Endothelial cell of umbilical vein (primary cell): ENCODE measurements at places on chromosomes 2 and 18. TPM values are rescaled to one million over a fixed set of nuclear protein-coding genes. Genes with fewer than 3 reads are reported as not detected.

DNA sequence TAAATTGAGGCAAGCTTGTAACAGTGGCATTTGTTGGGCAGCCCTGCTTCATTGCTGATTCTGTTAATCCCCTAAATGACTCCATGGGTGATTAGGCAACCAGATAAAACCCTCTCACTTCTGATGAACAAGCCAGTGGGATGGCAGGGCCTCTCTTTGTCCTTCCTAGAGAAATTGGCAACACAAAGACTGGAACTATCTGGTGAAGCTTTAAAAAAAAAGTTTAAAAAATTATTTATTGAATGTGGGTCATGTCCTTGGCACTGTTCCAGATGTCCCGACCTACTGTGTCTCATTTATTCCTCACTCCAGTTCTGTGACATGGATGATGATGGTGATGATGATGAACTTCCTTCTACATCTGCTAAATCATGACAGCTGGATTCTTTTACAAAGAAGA is 30.8 kb downstream of the NRP2 start:
- DNase-seq = peak; percentile 69

DNA sequence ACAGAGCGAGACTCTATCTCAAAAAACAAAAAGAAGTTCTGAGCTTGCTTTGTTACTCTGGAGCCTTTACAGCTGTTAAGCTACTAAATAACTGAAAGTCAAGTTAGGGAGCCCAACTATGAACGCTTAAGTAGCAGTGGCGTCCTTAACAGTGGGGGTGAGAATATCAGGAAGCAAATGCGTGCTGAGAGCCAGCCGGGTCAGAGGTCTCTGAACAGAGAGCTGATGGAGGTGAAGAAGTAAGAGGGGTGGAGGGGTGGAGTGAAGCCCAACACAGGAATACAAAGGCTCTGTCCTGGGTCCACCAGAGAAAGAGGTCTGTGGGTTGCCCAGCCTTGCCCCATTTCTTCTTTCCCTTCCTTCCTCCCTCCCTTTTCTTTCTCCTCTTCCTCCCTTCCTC is 104.1 kb upstream of the GATA6 start:
- DNase-seq = no peak

DNA sequence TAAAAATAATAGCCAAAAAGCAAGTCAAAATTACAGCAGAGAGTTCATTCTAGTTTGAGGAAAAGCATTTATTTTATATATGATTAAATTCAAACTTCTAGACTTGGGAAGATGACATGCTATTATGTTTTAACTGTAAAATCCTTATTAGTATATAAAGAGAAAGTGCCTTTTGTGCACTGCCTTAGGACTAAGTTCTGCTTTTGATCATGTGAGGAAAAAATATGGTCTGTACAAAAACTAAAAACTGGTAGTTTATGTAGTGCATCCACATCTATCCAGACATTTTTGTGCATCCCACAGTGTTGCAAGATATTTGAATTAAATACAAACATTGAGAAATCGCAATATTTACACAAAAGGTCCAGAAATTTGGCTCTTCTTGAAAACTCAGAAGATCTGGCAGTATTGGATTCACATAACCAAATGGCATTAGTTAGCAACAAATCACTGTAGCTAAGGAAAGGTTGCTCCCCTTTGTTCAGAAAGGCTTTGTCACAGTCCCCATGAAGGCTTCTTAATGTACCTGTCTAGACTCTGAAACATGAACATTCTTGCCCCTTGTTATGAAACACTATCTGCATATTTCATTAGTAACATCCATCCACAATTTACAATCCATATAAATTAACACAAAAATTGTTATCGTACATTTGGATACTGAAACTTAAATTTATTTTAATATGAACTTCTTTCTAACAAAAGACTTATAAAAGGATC is 2.2 kb downstream of the MMADHC start:
- DNase-seq = peak; percentile 11

DNA sequence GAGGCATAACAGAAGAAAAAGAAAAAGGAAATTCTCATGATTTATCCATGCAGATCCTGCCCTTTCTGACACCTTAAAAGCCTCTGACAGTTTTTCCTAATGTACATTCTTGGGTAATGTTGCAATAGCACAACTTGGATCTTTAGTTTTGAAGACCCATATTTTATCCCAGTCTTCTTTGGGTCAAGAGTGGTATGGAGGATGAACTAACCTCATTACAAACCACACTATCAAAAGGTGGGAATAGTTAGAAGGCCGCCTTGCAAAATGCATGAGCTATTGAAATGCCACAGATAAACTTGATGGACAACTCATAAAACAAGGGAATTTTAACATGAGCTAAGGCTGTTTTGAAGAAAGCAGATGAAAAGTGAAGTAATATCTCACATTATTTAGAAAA is 1479.8 kb upstream of the ACVR2A start:
- DNase-seq = no peak

- DNase-seq = no peak
These were observed 18.0 kb downstream of the GPR35 start for GRCh38 chr2:240643093-240643810.

- no peak for DNase-seq
These were observed 1.0 kb downstream of the PLEK start for GRCh38 chr2:68366083-68366560.

GRCh38 chr2:187319441-187320108 is 128.5 kb downstream of the CALCRL start:
- peak; percentile 96 for DNase-seq

Gene ILKAP
- polyA plus RNA-seq = 37.8 and 49.8 TPM in 2 replicates

DNA sequence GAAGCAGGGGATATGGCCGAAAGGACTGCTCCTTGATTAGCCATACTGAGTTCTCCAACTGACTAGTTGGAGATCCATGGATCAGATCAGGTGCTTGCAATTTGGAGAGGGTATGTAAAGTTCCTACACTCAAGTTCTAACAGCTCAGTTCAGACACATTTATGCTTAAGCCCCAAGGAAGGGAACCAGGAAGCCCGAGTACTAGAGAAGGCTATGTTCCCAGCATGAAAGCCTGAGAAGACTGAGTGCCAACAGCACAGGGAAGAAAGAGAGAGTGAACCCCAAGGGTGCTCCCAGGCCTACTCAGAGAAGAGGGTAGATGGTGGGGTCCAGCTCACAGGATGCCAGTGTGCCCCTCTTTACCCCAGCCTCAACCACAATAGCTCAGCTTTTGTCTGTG is 16.1 kb upstream of the SPTBN1 start:
- DNase-seq = no peak

Gene GDF7
- polyA plus RNA-seq = 3.9 and 4.1 TPM in 2 replicates

DNA sequence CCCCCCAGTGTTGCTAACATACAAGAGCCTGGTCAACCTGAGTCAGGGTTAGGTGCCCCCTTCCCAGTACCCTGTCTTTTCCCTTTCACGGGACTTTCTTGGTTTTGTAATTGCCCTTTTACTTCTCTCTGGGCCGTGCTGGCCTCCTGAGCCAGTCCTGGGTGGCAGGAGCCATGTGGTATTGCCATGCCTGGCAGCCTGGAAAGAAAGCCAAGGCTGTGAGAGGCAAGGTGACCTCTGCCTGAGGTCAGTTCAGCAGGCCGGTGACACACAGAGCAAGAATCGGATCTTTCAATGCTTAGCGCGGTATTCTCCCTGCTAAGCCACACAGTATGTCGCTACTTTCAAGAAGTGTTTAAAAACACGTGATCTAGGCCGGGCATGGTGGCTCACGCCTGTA is 52.3 kb downstream of the C18orf63 start:
- no peak for DNase-seq

Gene ARMC9
- 13.7 and 16.4 TPM in 2 replicates for polyA plus RNA-seq

DNA sequence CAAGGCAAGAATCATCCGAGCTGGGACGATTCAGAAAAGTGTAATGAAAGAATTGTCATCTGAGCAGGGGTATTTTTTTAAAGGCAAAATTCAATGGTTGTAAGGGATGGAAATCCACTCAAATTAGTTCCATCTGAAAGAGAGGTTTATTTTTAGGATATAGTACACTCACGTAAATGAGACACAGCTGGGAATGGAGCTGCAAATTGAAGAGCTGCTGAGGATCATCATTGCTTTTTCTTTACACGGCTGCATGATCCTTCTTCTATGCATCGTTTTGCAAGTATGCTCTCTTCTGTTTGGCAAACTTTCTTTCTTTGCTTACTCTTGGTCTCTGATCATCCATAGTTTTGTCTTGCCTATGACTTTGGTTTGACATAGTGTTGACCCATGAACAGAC is 27.4 kb upstream of the CUL3 start:
- no peak for DNase-seq

- DNase-seq = no peak
These were observed 8.0 kb downstream of the DSC3 start for GRCh38 chr18:31034541-31034940.

DNA sequence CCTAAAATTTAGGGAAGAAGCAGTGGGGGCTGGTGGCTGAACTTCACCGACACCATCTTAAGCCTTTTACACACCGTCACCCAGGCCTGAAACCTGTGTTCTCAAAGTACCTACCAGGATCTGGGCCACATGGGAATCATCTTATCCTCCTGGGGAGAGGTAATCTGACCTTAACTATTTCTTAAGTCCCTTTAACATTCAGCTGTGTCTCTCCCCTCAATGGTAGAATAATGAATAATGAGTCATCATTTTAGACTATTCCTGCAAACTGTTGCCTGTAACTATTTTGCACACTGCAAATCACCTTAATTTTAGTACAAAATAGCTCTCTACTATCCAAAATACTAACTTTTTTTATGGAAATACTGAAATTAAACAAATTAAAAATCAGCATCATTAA is 149.4 kb upstream of the KLF7 start:
- no peak for DNase-seq

DNA sequence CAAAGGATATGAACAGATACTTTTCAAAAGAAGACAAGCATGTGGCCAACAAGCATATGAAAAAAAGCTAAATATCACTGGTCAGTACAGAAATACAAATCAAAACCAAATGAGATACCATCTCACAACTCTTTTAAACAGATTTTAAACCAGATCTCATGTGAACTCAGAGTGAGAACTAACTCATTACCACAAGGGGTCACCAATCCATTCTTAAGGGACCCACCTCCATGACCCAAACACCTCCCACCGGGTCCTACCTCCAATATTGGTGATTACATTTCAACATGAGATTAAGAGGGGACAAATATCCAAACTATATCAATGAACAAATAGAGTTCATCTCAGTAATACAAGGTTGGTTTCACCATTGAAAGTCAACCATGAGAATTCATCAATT is 319.8 kb upstream of the GULP1 start:
- DNase-seq = no peak

GRCh38 chr2:162030363-162031190 is 43.4 kb downstream of the DPP4 start:
- no peak for DNase-seq

DNA sequence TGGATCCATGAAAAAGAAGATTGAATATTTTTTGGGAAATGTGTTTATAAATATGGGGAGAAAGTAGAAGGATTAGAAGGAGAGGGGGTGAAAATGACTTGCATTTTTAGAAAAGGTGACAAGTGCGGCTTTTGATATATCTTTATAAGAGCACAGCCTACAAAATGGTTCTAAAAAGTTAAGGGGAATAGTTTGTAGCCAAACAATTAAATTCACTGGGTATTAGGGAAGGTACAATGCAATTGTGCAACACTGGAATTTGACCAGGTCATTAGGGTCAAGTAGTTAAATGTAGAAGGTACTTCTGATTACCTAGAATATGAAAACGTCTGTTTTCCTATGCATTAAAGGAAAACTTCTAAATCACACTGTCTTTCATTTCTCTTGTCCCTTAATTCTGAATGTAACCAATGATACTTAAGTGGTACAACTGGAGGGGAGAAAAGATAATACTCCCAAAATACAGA is 44.5 kb upstream of the SERTAD2 start:
- DNase-seq = no peak

Gene ARHGAP25
- polyA plus RNA-seq = 0.50 and 0.64 TPM in 2 replicates

- peak; percentile 11 for DNase-seq
These were observed 7.2 kb downstream of the POMC start for GRCh38 chr2:25161055-25161781.

DNA sequence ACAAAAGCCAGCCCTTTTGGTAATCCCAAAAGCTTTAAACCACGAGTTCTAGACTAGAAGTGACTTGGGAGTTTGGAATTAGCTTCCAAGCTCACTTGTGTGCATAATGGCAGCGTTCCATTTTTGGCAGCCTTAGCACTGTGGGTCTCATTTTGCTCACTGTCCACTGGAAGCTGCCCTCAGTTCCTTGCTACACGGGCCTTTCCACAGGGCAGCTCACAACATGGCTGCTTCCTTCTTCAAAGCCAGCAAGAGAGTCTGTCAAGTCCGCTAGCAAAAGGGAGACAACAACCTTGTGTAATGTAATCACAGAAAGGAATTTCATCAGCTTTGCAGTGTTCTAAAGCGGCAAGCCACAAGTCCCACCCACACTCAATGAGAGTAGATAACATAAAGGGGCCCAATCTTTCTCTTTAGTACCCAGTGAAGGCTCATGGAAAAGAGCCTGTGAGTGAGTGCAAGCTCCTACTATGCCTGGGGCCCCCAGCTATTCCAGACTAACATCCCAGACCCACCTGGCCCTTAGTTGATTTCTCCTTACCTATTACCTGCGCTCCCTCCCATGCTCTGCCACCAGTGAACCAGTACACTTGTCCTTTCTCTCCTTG is 239.7 kb upstream of the FBXO11 start:
- DNase-seq = no peak

GRCh38 chr18:79944126-79944731 is 7.2 kb downstream of the SLC66A2 start:
- DNase-seq = no peak

DNA sequence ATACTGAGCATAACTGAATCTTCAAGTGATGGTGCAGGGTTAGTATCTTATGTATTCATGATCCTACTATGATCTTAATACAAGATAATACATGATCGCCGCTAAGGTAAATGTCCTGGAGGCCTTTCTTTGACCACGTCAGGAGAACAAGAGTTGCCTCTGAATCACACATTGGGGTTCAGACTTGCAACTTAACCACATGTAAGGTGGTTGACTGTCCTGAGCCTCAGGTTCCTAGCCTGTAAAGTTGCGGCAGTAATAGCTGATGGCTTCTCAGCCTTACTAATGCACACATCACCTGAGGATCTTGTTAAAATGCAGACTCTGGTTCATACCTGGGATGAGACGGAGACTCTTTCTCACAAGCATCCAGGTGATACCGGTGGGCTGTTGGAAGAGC is 112.5 kb downstream of the MGAT5 start:
- DNase-seq = no peak

- no peak for DNase-seq
These were observed 105.4 kb upstream of the FAM110C start for GRCh38 chr2:151553-152334.

DNA sequence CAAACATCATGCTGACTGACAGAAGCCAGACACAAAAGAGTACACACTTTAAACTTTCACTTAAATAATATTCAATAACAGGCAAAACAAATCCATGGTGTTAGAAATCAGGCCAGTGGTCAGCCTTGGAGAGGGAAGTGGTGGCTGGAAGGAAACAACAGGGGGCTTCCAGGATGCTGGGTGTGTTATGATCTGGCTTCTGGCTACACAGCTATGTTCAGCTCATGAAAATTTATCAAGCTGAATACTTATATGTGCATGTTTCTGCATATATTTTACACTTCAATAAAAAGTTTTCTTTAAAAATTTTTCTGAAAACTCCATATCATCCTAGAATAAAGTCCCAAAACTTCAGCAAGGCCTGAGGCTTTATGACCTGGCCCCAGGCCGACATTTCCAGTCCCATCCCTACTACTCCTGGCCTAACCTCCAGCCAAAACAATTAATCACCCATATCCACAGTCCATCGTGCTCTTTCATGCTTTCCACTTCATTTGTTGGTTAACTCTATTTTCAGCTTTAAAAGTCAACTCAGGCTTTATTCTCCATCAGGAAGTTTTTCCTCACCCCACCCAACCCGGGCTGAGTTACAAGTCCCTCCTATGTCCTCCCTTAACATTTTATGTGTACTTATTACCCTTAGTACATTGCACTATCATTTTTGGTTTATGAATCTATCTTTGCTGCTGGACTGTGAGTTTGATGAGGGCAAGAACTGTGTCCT is 27.9 kb upstream of the SPTBN1 start:
- DNase-seq = peak; percentile 21
